Pulmonary artery endothelial cell (primary cell): ENCODE measurements at places on chromosomes 7 and 10. TPM values are rescaled to one million over a fixed set of nuclear protein-coding genes. Genes with fewer than 3 reads are reported as not detected.

GRCh38 chr10:113858541-113858940 is 4.1 kb downstream of the NHLRC2 start:
- DNase-seq: no peak

- DNase-seq: no peak
Measured at GRCh38 chr10:22712956-22713852, 1.2 kb downstream of the PIP4K2A start.

DNA sequence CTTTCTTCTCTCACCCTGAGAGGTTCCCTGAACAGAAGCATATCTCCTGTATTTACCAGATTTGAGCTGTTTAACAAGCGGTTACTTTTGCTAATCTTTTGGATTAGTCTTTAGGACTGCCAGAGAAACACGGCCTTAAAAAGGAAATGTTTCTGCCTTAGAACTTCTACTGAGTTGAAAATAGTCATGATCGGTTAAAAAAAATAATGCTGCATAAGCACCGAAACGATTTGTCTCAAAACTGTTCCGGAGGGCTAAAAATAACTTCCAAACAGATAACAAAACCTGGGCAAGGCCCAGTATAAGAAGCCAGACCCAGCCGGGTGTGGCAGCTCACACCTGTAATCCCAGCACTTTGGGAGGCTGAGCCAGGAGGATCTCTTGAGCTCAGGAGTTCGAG is 43.3 kb upstream of the CYTH3 start:
- no peak for DNase-seq

DNA sequence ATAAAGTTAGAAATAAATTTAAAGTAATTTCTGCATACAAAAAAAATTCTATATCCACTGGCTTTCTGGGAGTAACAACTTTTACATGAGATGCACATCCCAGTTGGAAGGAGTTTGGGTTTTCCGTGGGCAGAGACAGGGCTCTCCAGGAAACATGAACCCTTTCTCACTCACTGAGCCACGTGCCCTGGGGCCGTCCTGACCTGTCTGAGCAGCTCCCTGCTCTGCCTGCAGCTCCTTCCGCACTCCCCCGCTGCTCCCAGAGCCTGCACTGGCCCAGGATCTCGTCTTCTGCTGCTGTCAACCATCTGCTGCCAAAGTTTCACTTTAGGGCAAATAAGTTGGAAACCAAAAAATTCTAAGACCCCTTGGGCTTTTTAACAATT is 169.1 kb downstream of the DIP2C start:
- DNase-seq: no peak

GRCh38 chr10:34528320-34528719 is 286.8 kb downstream of the PARD3 start:
- peak; percentile 87 for DNase-seq

- no peak for DNase-seq
Measured at GRCh38 chr10:44967616-44968015, 8.0 kb downstream of the RASSF4 start.

DNA sequence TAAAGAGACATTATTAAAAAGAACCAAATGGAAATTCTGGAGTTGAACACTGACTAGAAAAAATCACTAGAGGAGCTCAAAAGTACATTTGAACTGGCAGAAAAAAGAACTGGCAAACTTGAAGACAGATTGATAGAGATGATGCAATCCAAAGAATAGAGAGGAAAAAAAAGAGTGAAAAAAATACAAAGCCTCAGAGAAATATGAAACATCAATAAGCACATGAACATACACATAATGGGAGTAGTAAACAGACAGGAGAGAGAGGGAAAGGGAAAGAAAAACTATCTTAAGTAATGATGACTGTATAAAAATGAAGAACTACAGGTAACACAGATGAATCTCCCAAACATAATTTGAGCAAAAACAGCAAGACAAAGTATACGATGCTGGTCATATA is 61.1 kb downstream of the CNOT4 start:
- no peak for DNase-seq

DNA sequence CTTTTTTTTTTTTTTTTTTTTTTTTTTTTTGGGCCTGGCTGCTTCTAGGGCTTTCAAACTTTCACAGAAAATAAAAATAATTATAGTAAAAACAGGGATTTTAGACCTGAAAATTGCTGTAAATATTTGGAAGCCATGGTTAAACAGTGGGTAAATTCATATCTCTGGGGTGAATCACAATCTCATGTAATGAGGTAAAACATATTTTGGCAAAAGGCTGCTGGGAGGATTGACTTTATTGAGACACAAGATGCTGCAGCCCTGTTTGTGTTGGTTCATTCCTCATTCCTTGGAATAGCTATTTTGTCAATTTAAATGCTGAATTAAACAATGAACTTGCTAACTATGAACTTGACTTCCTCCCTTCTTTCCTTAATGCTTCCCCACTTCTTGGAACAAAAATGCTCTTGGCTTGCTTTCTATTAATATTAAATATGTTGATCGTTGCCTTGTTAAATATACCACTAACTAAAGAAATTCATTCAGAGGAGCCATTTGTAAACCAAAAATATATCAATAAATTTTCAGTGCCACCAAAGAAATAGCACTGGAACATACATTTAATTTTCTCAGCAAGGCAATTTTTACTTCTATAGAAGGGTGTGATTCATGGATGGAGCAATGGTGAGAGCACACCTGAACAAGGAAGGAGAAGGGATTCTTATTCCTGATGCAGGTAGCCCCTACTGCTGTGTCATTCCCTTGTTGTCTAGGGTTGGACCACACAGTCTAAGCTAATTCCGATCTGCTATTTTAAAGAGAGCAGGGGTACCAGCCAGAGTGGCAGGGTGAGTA is 24.6 kb downstream of the AGK start:
- DNase-seq: no peak

DNA sequence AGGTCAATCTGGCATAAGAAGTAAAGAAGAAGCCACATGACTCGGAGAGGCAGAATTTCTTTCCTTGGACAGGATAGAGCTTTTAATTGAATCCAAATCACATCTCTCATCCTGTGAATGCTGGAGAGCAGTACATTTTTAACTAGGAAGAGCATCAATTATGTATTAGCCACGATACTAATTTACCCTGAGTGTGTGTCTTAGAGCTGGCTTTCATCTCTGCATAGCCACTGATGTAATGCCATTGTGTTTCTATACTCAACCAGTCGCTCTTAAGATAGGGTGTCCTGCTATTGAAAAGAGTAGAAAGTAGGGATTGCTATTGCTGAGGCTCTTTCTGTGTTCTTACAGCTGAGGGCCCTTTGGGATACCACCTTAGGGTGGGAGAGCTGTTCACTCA is 280.3 kb downstream of the AUTS2 start:
- DNase-seq: no peak

GRCh38 chr7:1022801-1023465 is 21.4 kb upstream of the GPR146 start:
- no peak for DNase-seq

GRCh38 chr10:73340121-73340520 is 18.5 kb downstream of the CFAP70 start:
- DNase-seq: no peak

DNA sequence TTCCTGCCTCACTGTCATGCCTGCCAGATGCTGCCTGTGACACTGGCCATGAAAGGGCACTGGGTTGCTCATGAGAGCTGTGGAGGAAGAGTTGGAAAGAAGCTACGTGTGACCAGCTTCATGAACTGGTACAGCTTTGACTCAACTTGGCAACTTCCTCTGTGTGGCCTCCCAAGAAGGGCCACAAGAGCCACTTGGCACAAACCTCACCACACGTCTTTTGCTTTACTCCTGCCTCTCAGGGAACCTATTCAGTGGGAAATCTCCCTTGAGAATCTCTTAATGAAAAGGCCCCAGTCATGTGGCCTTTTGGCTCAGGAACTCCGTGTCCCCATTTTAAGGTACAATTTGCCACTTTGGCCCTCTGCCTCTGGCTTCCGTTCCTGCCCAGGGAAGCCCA is 54.5 kb downstream of the FRMD4A start:
- no peak for DNase-seq

DNA sequence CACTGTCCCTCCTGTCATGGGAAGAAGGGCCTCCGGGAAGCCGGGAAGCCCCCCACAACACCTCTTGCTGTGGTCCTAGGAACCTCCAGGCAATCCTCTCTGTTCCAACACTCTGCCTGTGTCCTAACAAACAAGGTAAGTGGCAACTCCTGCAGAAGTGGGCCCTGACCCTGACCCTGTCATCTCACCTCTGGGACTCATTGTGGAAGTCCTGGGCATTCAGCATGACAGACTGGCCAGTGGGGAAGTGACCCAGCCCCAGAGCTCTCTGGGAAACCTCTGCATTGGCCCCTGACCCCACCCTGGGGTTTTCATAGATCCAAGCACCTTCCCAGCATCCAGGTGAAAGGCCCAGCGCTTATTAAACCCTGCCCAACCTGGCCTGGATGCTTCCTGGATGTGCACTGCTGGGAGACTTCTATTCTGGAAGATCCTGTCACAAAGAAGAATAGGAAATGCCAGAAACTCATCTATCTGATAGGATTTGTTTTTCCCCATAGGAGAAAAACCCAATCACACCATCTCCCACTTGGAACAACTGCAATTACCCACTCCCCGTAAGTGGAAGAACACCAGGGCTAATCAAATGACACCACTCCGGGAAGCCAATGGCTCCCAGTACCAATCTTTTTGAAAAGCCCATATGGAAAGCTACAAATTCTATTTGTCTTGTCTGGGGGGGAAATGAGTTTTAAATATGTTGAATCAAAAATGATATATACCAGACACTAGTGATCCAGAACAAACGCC is 24.3 kb downstream of the LEP start:
- DNase-seq: no peak

DNA sequence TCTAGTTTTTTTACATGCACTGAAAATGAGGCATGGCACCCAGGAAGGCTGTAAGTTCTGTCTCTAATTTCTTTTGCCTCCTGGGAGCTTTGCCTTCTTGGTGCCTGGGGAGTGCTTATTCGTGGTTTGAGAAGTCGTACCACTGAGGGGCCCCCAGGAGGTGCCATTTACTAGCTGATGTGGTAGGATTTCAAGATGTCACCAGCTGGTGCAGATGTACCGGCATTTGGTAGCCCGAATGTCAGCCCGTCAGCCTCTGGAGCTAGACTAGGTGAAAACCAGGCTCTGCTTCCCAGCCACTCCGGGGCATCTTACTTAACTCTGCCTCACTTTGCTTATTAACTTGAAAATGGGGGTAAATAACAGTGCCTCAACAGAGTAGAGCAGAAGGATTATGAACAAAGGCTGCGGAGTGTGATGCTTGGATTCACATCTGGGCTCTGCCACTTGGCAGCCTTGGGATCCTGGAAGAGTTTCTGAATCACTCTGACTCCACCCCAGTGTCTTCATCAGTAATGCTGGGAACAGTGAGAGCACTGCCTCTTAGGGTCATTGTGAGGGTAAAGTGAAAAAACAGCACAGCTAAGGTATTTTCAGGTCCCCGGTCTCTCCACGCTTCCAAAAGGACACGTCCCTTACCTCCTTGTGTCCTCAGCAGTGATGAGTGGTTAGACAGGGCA is 31.4 kb upstream of the BTBD16 start:
- no peak for DNase-seq

DNA sequence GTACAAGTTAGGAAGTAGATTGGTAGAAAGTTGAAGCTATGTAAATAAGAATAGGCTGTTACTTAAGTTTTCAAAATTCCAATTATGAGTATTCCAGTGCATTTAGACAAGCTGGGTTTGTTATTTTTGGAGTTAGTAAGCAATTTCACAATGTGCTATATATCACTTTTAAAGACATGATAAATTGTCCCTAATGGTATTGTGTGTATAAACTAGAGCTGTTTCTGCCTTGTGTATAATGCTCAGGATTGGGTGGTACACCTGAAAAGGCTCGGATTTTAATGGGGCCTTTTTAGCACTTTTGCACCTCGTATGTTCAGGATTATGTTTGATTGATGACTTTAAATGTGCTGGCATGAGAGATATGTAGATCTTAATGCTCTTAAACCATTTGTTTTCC is 175.8 kb downstream of the VTI1A start:
- DNase-seq: no peak

DNA sequence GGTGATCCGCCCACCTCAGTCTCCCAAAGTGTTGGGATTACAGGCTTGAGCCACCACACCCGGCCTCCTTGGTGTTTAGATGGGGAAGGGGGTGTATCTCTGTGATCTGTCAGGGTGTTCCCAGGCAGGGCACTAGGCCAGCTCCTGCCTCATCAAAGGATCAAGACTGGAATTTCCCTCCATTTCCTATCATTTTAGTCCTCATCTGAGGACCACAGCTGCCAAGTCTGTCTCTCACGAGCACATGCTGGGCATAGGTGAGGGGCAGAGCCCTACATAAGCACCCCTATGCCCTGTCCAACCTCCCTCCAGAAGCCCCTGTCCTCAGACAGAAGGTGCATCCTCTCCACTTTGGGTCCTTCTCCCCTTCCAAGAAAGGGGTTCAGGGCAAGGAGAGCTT is 19.5 kb downstream of the TRIM56 start:
- DNase-seq: no peak

DNA sequence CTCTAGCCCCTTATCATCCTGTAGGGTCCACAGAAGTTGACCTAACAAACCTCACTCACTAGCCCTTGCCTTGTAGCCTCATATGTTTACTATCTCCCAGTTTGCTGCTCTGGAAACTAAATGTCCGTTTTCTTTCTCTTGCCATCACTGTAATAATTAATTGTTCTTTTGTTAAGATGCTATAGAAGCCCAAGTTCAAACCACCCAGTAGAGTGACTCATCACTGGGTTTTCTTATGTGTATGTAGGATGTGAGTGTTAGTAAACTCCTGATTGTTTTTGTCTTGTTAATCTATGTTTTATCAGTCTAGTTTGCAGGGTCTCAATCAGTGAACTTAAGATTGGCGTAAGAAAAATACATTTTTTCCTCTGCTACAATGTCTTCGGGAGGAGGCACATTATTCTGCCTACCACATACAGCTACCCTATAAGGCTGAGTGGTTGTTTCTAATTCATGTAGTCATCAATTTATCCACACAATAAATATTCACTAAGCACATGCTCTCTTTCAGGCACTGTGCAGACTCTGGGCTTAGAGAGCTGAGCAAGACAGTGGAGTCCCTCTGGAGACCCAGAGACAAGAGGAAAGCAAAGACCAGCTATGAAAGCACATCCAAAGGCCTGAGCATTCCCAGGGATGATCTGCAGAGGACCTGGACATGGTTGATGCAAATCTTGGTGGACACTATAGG is 474.1 kb upstream of the AKR1E2 start:
- peak; percentile 74 for DNase-seq

Gene SLC26A5
- total RNA-seq: not detected in 2 replicates

Gene ZNF138
- 3.5 and 4.8 TPM in 2 replicates for total RNA-seq

Gene PLOD3
- 65.4 and 80.8 TPM in 2 replicates for total RNA-seq

Gene GIMAP7
- 48.7 and 72.0 TPM in 2 replicates for total RNA-seq

Gene SEMA3C
- 5.5 and 14.9 TPM in 2 replicates for total RNA-seq

Gene IFIT2
- 2.2 and 2.7 TPM in 2 replicates for total RNA-seq

Gene ADAMTS14
- under 0.01 TPM in 1 of 2 replicates, not detected in the other for total RNA-seq

Gene VAX1
- not detected in 2 replicates for total RNA-seq
